Iris pigment epithelial cell (primary cell): ENCODE measurements at places on chromosomes 3 and 15.

GRCh38 chr3:133479895-133480669 is 80.2 kb downstream of the BFSP2 start:
- no peak for DNase-seq

GRCh38 chr3:101643861-101644613 is 32.9 kb downstream of the ZBTB11 start:
- peak; percentile 70 for DNase-seq

DNA sequence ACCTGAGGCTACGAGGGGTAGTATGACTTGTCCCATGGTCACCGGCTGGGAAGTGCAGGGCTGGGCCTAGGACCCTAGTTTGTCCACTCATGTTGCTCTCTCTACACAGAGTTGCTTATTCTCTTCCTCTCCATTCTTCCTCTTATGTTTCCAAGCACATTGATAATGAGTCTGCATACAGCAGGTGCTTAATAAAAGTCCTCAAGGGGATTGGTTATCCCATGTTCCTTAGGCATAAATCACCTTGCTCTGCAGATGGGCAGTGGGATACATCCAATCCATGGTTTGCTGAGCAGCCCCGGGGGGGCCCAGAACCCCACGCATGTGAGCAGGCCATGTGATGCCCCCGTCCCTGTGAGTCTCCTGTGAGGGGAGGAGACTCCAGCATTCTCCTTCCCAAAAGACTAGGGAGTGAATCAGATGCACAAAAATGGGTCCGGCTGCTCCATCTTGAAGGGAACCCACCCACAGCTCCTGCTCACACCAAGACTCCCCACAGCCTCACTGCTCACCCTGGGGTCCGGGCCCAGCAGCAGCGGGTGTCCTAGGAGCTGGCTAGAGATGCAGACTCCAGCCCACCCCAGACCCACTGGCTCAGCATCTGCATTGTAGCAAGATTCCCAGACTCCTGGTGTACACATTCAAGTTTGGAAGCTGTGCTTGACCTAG is 139.9 kb downstream of the NUP210 start:
- DNase-seq = no peak

- DNase-seq = no peak
Measured at GRCh38 chr3:191257286-191257685, 58.2 kb downstream of the OSTN start.

- no peak for DNase-seq
Measured at GRCh38 chr3:144564011-144564410, 592.4 kb downstream of the DIPK2A start.

DNA sequence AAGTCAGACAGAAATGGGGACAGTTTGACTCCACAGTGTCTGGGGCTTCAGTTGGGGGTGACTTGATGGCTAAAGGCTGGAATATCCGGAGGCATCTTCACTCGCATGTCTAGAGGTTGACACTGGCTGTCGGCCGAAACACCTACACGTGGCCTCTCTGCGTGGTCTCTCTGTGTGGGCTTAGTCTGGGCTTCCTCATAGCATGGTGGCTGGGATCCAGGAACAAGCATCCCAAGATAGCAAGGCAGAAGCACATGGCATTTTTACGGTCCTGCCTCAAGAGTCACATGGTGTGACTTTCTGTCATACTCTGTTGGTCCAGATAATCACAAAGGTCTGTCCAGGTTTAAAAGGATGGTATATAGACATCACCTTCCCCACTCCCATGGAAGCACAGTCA is 34.5 kb downstream of the MAGI1 start:
- DNase-seq = no peak

GRCh38 chr3:105594219-105594618 is 227.5 kb downstream of the ALCAM start:
- peak; percentile 77 for DNase-seq

DNA sequence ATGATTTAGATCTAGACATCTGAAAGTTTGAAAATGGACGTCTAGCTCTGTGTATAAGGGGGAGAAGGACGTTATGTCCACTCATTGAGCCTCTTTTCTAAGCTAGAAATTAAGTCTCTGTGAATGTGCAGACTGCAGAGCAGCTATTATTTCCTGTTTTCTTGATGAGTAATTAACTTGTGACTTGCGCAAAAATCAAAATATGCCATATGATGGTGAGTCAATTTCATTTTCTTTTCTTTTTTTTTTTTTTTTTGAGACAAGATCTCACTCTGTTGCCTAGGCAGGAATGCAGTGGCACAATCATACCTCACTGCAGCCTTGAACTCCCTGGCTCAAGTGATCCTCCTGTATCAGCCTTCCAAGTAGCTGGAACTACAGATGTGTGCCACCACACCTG is 14.1 kb downstream of the LACTB start:
- DNase-seq = peak; percentile 93

DNA sequence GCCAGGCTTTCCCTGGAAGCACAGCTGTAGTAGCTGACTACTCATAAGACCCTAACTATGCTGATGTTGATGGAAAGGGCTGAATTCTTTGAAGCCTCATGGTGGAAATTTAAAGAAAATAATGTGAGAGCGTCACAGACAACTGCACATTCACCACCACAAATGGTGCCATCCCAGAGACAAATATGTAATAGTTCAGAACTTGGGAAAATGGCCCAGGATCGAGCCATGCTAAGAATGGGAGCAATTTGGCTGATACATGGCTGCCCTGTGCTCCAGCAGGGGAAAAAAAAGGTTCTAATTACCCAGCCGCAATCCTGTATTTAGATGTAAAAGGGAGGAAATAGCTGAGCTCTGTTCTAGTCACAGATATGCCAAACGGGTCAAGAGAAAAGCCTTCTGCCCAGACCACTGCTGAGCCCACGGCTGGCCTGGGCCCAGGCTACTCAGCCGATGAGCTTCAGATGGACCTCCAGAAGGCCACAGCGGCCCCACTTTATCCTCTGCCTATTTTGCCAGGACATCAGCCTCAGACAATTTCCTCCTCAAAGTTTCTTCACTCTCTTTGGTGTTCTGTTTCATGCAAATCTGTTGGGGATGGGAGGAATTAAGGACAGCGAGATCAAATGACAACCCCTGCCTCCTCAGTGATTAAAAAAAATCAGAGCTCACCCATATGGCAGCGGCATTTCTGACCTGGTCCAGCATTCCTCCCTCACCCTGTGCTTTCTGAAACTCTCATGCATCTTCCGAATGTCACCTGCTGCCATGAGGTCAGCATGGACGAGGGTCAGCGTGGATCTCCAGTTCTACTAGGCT is 54.5 kb upstream of the MEX3B start:
- peak; percentile 68 for DNase-seq

GRCh38 chr3:127720161-127720823 is 47.5 kb downstream of the ABTB1 start:
- no peak for DNase-seq

DNA sequence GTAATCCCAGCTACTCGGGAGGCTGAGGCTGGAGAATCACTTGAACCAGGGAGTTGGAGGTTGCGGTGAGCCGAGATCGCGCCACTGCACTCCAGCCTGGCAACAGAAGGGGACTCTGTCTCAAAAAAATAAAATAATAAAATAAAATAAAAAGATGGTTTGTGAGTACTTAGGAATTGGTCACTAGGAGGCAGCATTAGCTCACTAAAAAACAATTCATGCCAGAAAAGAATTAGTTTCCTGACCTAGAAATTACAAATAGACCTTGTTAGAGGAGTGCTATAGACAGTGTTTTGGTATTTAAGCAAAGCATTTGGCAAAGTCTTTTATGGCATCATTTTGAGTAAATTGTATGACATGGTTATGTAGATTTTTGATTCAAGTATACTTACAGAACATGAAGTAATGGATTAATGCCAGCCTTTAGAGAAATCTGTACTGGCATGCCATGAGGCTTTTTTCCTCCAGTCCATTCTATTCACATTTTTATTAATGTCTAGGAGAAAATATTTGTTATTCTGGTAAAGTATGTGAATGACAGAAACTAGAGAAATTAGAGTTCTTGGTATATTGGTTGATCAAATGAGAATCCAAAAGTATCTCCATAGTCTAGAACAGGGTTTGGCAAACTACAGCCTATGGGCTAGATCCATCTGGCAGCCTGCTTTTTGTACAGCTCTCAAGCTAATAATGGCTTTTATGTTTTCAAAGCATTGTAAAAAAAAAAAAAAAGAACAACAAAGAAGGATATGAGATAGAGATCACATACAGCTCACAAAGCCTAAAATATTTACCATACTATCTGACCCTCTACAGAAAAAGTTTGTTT is 81.6 kb downstream of the LRRC49 start:
- DNase-seq = peak; percentile 71

DNA sequence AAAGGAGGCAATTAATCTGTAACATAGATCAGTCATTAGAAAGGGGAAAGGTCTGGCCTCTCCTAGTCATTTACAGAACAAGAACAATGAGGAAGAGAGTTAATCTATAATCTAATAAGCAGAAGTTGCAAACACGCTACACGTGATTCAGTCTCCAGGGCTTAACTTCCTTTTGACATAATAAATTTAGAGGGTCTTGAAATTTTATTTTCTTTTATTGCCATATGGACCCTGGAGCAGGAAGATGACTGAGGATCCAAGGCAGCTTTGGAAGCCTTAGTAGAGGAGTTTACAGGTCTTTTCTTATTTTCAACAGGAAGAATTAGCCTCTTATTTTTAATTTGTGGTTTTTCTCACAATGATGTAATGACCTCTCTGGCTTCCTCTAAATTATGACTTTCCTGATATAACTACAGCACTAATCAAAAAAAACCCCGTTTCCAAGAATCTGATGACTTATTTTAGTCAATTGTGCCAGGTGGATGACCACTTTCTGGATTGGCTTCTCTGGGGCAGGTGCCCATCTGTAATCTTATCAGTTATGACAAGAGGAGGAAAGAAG is 32.2 kb downstream of the ADGRG7 start:
- DNase-seq = no peak

DNA sequence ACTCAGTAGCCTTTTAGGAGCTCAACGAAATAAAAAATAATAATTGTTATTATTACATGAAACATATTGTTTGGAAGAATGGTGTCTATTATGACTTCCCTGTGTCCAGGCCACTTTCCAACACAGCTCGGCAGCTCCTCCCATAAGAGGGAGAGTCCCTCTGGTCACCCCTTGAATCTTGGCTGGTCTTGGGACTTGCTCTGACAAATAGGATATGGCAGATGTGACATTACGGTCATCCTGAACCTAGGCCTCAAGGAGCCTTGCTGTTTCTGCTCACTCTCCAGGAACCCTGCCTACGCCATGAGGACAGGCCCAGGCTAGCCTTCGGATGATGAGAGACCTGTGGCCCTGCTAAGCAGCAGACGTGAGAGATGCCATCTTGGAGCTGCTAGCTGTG is 71.8 kb downstream of the OXNAD1 start:
- no peak for DNase-seq

- DNase-seq = no peak
Measured at GRCh38 chr3:177893331-177893730, 642.9 kb upstream of the KCNMB2 start.

DNA sequence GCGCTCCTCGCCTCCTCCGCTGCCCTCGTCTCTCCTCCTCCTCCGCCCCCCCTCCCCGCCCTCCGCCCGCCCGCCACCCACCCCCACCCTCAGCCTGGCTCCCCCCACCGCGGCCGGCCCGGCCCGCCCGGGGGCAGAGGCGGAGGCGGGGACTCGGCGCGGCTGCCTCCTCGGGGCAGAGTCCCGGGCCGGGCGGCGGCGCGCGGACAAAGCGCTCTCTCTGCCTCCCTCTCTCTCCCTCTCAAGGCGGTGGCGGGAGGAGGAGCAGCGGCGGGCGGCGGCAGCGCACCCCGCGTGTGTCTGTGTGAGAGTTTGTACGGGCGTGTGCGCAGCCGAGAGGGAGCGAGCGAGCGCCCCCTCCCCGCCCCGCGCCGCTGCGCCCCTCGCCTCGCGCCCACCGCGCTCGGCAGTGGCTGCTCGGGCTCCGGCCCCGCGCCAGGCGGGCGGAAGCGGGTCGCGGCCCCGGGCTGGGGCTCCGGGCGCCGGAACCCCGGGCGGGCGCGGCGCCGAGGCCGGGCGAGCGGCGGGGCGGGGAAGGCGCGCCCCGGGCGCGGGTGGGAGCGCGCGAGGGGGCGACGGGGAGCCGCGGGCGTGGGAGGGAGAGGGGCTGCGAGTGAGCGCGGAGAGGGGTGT is at the start of gene IGF2BP2:
IGF2BP2 (minus strand) TSS at position 37 of the 633 bp plus-strand sequence. CDS start 82 bp downstream, outside the sequence.
- peak; percentile 89 for DNase-seq

DNA sequence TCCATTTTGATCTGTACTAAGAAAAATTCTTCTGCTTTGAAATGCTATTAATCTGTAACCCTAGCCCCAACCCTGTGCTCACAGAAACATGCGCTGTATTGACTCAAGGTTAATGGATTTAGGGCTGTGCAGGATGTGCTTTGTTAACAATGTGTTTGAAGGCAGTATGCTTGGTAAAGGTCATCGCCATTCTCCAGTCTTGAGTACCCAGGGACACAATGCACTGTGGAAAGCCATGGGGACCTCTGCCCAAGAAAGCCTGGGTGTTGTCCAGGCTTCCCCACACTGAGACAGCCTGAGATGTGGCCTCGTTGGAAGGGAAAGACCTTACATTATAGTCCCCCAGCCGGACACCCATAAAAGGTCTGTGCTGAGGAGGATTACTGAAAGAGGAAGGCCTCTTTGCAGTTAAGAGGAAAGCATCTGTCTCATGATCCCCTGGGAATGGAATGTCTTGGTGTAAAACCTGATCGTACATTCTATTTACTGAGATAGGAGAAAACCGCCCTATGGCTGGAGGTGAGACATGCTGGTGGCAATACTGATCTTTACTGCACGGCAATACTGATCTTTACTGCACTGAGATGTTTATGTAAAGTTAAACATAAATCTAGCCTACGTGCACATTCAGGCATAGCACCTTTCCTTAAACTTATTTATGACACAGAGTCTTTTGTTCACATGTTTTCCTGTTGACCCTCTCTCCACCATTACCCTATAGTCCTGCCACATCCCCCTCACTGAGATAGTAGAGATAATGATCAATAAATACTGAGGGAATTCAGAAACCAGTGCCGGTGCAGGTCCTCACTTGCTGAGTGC is 6.3 kb downstream of the PIGZ start:
- no peak for DNase-seq

DNA sequence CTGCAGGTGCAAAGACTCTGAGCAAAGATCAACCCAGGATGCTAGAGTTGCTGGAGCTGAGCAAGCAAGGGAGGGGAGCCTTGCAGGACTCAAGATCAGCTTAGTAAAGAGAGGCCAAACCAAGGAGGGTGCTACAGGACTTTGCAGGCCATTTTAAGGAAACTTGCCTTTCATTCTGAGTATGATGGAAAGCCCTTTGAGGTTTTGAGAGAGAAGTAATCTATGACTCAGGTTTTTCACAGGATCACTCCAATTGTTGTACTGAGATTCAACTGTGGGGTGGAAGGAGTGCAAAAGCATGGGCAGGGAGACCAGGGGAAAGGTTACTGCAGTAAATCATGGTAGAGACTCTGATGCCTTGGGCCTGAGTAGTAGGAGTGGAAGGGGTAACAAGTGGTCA is 260.4 kb upstream of the GPR149 start:
- no peak for DNase-seq

DNA sequence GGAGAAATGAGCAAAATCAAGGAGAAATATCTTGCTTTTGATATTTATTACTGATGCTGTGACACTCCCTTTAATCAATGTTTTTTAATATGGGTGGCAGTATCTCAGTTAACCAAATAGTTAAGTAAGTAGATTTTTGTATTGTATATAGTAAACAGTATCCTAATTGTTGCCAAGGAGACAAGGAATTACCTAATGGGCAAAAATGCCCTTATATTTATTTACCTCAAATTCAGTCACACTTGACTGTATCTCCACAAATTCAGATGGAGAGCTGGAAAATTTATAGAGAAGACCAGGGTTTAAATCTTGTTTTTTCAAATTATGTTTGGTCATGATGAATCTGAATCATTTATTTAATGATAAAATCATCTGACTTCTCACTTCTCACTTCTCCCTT is 3.6 kb upstream of the CHD2 start:
- no peak for DNase-seq
